T-helper 1 cell (primary cell): ENCODE measurements at places on chromosomes 1 and 21.

GRCh38 chr1:235199441-235199840 lies 38.4 kb upstream of the RBM34 start:
- no peak for DNase-seq

GRCh38 chr1:100265562-100265930 lies 470 bp upstream of the RTCA start:
- no peak for DNase-seq

- DNase-seq: no peak
Measured at GRCh38 chr1:35936838-35937237, 5.9 kb downstream of the AGO3 start.

GRCh38 chr1:74467786-74468377 lies 44.5 kb downstream of the LRRC53 start:
- no peak for DNase-seq

GRCh38 chr1:109783436-109783835 lies 19.7 kb upstream of the EPS8L3 start:
- DNase-seq: no peak

- DNase-seq: no peak
Measured at GRCh38 chr1:161848676-161849075, 82.6 kb downstream of the ATF6 start.

DNA sequence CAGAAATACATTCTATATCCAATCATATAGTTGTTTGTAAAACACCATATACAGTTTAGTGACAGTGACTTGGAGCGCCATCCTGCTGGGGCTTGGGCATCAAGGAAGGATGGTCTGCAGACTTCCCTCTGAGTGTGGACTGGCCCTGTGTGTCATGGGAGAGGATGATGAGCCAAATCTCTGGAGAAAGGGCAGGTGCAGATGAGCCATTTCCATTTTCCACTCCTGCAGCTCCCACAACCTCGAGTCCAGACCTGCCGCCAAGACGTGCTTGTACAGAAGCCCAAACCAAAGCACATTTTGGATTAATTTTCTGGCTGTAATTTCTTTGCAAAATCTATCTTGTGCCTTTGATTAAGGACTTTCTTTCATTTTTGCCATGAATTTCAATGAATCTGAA lies 48.3 kb upstream of the SLC22A15 start:
- no peak for DNase-seq

- DNase-seq: no peak
Measured at GRCh38 chr1:239388159-239388485, 1.8 kb downstream of the CHRM3 start.

DNA sequence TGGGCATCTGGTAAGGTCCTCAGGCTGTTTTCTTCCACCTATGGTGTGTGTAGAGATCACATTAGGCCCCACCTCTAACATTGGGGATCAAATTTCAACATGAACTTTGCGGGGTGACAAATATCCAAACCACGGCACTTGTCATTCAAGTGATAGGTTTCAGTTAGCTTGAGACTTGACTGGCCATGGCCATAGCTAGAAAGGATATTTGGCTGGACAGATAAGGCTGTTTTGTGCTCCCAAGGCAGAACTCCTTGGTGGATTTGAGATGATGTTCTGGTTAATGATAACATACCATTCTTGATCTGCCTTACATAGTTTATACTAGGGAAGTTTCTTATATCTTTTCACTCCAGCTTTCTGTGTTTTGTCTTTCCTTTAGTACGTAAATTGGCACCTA lies 48.5 kb downstream of the CELF3 start:
- DNase-seq: no peak

GRCh38 chr1:91797164-91797563 lies 88.8 kb downstream of the TGFBR3 start:
- DNase-seq: no peak

DNA sequence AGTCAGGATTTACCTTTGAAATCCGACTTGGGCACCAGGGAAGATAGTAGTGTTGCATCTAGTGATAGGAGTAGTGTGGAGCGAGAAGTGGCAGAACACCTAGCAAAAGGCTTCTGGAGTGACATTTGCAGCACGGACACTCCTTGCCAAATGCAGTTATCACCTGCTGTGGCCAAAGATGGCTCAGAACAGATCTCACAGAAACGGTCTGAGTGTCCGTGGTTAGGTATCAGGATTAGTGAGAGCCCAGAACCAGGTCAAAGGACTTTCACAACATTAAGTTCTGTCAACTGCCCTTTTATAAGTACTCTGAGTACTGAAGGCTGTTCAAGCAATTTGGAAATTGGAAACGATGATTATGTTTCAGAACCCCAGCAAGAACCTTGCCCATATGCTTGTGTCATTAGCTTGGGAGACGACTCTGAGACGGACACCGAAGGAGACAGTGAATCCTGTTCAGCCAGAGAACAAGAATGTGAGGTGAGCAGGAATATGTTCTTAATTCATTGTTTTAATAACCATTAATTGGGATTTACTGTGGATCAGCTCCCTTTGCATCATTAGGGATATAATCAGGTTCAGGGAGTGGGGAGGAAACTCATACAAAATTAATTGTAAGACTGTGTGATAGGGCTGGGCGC lies 28.3 kb downstream of the BACH1 start:
- DNase-seq: no peak
